ENCODE measurements at places on chromosomes 3 and 15. TPM values are rescaled to one million over a fixed set of nuclear protein-coding genes. Genes with fewer than 3 reads are reported as not detected.

CHRNA5 gene
- total RNA-seq = 23.3 TPM

MORC1 gene
- total RNA-seq = not detected

DNA sequence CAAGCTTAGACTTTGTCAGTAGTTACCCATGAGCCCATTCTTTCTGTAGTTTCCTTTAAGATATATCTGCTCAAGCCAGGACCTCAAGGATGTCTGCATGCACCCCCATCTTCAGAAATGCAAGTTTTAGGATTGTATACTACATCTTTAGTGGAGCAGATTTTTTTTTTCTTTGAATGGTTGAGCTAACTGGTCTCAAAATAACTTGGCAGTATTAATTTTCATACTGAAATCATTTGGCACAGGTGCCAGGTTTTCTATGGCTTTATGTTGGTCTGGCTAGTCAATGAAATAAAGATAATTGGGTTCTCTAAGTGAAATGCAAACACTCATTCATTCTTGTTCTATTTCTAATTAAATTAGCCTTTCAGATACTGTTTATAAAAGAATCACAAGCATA, 108.9 kb downstream of the ATG7 start:
- no peak for DNase-seq
- no peaks in the 10 kb centered on the region for H3K27me3 ChIP-seq
- peaks cover 28% of the 10 kb centered on the region for H3K4me1 ChIP-seq

PLS1 gene
- 26.4 TPM for total RNA-seq

RASGRF1 gene
- 0.85 TPM for total RNA-seq

GRCh38 chr3:81048058-81048665, 713.3 kb downstream of the GBE1 start:
- H3K4me1 ChIP-seq = no peaks in the 10 kb centered on the region
- H3K36me3 ChIP-seq = peaks cover 2% of the 10 kb centered on the region
- no peak overlapping the region for H3K27ac ChIP-seq
- H3K4me3 ChIP-seq = no peak overlapping the region
- DNase-seq = no peak

Measured in WTC11 (cell line).